GOT3 (cell line): ENCODE measurements at places on chromosomes 4 and X.

DNA sequence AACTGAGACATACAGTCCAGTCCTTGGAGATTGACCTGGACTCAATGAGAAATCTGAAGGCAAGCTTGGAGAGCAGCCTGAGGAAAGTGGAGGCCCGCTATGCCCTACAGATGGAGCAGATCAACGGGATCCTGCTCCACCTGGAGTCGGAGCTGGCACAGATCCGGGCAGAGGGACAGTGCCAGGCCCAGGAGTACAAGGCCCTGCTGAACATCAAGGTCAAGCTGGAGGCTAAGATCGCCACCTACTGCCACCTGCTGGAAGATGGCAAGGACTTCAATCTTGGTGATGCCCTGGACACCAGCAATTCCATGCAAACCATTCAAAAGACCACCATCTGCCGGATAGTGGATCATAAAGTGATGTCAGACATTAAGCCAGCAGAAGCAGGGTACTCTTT lies 20.4 kb upstream of the FRMPD3 start:
- DNase-seq = no peak

DNA sequence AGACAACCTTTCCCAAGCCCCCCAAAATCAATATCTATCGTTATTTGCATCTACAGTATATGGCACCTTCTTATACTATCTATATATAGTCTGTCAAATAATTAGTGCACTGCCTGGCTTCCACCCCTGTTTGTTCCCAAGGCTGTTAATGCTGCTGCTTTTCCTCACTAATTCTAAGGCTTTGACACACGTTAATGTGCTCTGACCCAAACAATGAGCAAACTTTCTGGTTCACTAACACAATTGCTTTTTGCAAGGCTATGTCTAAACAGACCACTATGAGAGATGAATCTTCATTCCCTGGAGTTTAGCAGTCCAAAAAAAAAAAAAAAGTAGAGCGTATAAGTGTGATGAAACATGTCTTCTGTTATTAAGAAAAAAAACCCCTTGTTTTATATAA lies 360.9 kb upstream of the AGA start:
- DNase-seq = no peak

GRCh38 chr4:35358001-35358584 lies 886.2 kb downstream of the ARAP2 start:
- DNase-seq = no peak

- no peak for DNase-seq
Observed at GRCh38 chrX:40933706-40934425, 151.4 kb upstream of the USP9X start.
